AG10803 (cell line): ENCODE measurements at places on chromosomes 6 and 20.

DNA sequence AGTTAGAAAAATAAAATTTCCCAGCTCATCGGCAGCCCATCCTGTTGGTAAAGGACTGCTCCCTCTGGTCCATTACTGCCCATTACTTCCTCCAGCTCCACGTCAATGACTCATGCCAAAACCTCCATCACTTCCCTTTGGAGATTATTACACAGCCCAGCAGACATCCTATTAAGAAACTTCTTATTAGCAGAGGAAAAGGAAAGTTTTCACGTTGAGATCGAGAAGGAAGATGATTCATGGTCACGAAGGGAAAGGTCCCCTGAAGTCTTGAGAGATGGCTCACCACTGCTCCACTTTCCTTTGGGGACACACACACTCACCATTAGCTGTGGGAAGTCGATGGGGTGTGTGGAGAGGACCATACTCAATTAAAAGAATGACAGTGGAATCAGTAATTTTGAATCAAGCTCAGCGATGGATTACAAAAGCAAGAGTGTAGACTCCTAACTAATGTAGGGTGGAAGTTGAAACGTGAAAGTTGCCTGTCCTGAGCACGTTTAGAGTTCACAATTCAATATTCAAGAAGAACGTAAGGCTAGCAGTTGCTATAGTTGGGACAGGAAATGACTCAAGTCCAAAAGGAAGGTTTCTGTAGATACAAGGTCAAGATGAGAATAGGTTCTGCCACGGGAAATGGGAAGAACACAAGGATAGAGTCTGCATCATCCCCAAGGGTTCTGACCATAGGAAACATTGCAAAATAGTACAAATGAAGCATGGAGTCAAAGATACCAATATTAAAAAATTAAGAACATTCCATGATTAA, 21.6 kb downstream of the SASH1 start:
- peak; percentile 86 for DNase-seq

GRCh38 chr20:1335961-1336698, 7.2 kb upstream of the SDCBP2 start:
- no peak for DNase-seq

DNA sequence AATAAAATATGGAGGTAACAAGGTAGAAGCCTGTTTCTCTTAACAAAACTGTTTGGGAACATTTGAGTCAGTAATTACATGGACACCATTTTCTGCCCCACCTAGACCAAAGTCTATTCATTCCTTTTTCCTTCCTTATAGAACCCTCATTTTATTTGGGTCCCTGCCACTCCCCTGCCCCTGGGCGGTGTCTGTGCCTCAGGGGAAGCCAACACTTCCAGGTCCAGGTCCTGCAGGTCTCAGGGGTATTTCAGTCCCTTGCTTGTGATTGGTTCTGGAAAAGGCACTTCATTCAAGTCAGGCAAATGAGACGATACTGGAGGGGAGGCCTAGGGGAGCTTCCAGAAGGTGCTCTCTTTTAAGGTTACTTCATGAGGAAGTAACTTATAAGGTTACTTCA, 42.3 kb downstream of the SLC35D3 start:
- DNase-seq, result no peak

GRCh38 chr20:18956890-18957289, 143.3 kb downstream of the SCP2D1 start:
- no peak for DNase-seq

DNA sequence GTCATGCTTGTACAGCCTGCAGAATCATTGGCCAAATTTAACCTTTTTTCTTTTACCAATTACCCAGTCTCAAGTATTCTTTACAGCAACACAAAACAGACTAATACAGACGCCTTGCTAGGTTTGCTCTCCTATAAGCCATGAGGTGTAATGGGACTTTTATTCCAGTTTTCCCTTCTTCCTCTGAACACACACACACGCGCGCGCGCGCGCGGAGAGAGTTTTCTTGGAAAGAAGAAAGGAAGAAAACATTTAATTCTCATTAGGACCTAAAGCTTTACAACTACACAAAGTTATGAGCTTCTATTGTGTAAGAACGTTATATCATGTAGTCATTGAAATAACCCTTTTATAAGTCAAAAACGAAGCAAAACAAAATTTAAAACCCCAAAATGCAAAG, 681.6 kb upstream of the FLRT3 start:
- DNase-seq, result no peak

DNA sequence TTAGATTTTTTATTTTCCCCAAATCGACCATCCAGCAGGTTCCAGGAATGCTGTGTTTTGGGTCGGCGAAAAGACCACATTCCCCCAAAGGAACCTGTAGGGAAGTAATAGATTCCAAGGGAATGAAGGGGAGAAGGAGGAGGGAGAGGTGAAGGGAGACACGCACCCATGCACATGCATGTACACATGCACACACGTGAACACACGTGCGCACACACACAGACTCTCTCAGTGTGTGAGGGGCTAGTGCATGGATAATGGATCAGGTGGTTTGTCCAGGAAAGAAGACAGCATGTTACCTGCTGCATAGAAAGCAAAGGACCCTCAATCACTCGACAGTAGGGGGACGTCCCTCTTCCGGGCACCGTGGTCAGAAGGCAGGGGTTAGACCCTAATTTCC, 52.4 kb upstream of the PDE10A start:
- DNase-seq, result no peak

DNA sequence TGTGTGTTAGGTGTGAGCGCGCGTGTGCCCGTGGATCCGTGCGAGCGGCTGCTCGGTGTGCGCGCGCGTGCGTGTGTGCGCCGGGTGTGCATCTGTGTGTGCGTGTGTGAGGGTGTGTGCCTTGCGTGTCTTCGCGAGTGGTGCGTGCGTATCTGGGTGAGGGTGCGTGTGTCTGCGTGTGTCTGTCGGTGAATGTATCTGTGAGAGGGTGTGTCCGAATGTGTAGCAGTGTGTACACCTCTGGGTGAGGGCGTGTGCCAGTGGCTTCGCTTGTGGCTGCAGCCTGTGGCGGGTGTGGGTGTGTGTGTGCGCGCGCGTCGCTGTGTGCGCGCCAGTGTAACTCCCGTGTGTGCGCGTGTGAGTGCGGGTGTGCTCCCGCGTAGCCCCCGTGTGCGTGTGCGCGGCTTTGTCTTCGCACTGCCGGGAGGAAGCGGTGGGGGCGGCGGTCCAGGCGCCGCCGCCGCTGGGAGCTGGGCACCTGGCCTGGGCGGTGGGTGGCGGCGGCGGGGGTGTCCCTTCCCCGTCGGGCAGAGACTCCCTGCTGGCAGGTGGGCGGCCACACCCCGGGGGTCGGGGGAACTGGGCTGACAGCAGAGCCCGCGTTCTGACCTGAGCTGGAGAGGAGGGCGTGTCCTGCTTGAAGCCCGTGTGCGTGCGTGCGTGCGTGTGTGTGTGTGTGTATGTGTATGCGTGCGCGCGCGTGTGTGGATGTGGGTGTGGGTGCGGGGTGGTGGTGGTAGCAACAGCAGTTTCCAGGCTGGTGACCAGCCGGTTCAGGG, 61.3 kb upstream of the EPB41L1 start:
- DNase-seq, result peak; percentile 60
